ENCODE measurements at places on chromosomes 11 and 22. TPM values are rescaled to one million over a fixed set of nuclear protein-coding genes. Genes with fewer than 3 reads are reported as not detected.

DNA sequence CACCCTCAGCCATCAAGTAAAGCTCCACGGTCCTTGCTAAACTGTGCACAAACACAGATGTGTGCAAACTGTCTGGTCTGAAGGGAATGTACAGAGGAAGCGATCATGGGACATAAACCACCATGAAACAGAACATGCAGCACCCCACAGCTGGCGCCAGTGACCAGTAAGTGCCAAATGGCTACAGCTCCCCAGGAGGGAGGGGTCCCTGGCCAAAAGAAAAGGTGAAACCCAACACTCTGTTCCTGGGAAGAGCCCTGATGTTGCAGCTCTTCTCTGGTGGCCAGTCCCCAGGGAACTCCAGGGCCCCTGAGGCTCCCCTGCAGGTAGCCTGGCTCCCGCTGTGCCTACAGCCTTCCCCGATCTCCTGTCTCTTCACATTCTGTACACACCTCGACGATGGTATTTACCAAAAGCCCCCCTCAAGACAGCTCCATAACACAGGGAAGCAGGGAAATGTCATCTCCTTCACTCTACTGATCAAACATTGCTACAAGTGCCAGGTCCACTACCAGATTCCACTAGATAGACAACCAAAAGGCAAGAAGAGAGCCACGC is 2.9 kb downstream of the DGCR6L start:
- no peak for DNase-seq

- DNase-seq = no peak
These were observed 110.2 kb downstream of the RBFOX2 start for GRCh38 chr22:35918456-35918855.

DNA sequence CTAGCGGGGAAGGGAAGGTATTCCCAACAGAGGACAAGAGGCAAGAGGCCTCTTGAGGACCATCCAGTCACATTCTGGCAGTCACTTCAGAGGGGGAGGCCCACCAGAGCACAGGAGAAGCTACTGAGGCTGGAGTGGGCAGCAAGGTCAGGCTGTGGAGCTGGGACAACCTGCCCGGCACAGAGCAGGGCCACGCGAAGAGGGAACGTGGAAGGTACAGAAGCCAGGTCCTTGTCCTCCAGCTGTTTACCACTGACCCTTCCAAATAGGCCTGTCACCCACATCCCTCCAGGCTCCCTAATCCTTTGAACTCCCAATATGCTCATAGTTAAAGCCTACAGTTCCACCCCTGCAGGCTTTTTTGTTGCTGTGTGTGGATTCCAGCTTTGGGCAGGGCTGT is 76.9 kb downstream of the IGLL1 start:
- no peak for DNase-seq

DNA sequence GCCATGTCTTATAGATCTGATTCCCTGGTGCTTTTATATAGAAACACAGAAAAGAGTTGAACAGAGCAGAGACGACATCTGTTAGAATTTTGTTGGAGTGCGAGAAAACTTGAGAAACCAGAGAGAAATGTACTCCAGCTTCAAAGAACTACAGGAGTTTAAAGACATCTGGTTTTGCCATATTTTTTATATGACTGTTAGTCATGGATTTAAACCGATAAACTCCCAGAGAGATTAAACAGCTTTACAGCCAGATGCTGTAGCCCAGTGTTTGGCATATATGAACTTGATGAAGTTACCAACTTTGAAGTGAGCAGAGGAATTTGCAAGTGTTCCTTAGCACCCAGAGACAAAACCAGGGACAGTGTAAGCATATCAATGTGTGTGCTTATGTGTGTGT is 1083.1 kb downstream of the LRRC4C start:
- DNase-seq = no peak

GRCh38 chr11:33387581-33387980 is 130.4 kb downstream of the HIPK3 start:
- no peak for DNase-seq

- DNase-seq = no peak
These were observed 788.8 kb upstream of the FAT3 start for GRCh38 chr11:91435694-91436395.

- DNase-seq = peak; percentile 68
These were observed 37.9 kb upstream of the PRR5 start for GRCh38 chr22:44664149-44664548.

- DNase-seq = peak; percentile 11
These were observed 27.8 kb upstream of the AMOTL1 start for GRCh38 chr11:94740083-94741021.

DNA sequence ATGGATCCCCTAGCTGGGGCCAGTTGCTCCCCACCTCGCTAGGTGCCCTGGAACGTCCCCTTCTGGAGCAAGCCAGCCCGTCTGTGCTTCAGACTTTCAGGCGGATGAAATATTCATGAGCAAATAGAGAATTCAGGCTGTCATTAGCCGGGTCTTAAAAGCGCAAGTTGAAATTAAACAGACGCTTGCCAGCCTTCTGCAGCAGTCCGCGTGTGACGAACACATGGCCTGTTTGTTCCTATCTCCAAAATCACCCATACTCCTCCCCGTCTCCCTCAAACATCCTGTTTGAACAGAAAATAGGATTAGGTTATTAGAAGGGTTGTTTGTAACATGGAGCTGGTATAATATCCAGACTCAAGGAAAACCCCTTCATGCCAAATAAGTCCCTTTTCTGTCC is 38.7 kb downstream of the MYO18B start:
- DNase-seq = no peak

GRCh38 chr11:73201249-73201648 is 16.8 kb upstream of the P2RY2 start:
- DNase-seq = no peak

DNA sequence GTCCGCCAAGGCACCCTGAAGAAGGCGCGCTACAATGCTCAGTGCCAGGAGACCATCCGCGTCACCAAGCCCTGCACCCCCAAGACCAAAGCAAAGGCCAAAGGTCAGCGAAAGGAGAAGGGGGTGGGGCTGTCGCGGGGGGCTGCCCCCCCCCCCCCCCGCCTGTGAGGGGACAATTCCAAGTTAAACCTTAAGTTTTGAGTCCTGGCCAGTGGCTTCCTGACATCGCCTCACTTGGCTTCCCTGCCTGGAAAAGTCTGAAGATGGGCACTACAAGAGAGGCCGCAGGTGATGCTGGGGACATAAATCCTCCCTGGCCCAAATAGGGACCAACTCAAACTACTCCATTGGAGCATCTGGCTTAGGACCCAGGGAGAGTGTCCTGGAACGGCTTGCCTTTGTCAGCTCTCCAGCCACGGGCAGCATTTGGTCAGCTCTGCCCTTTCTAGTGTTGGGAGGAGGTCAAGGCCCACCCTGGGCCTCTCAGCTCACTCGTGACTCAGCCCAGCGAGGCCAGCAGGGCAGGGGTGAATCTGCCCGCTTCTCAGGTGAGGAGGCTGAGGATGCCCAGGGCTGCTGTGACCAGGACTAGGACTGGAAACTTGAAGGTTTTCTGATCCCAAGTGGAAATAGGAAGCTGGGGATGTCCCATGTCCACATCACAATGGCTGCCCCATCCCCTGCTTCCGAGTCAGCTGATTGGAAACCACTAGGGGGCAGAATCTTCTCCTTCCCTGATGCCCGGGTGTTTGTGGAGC is 1.4 kb downstream of the MDK start:
- peak; percentile 15 for DNase-seq

GRCh38 chr11:93490996-93491618 is 52.1 kb downstream of the SMCO4 start:
- no peak for DNase-seq

GRCh38 chr11:27868709-27869108 is 168.5 kb upstream of the BDNF start:
- no peak for DNase-seq

- no peak for DNase-seq
These were observed 9.3 kb downstream of the MMP13 start for GRCh38 chr11:102946237-102946636.

DNA sequence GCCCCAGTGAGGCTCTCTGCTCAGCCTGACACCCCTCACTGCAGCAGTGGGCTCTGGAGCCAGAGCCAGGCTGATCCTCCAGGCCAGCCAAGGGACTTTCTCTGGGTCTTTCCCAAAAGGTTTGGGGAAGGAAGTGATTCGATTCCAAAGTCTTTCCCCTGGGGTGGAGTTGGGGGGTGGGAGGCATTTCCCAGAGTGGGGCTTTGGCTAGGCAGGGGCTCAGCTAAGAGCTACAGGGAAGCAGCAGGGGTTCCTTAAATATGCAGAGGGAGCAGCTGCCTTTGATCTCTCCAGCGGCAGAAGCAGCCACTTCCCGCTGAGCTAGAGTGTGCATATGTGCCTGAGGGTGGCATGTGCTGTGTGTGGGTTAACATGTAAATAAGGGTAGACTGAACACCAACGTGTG is 192.9 kb downstream of the INSC start:
- no peak for DNase-seq

GRCh38 chr11:1805525-1805924 is 29.3 kb upstream of the SYT8 start:
- DNase-seq = no peak

GRCh38 chr22:50497093-50497492 is 10.4 kb downstream of the LMF2 start:
- DNase-seq = no peak

DNA sequence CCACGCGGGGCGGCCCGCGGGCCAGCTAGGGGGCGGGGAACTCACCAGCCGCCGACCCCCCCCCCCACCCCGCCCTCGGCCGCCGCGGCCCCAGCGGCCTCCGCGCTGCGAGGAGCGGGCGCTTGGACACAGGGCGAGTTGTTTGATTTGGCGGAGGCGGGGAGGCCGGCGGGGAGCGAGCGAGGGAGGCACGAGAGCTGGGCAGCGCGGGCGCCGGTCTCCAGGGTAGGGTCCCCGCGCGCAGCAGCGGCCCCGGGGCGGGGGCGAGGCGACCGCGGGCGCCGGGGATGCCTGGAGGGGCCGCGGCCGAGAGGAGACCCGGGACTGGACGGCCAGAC is 64.4 kb downstream of the NAV2 start:
- no peak for DNase-seq

DNA sequence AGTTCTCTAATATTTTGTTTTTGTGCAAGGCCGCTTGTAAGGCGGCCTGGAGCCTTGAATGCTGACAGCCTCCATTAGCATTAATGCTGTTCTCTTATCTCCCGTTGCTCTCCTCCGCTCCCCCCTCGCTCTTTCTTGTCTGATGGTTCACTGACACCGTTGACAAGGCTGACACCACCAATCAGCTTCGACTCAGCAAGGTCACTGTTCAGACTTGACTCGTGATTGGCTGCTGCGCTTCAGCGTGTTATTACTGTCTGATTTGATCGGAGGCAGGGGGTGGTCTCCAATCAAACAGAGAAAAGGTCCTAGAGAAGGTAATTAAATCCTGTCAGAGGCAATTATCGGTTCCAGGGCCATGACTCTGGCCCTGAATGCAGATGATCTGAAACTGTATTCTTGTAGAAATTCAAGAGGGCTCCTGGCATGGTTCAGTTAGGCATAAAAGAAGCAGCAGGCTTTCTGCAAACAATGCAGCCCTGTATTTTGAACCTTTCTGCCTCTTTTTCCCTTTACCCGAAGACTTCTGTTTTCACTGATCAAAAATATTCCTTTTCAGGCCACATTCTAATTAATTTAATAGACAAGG is 49.3 kb upstream of the MPPED2 start:
- peak; percentile 7 for DNase-seq

The ARHGAP20 gene
- total RNA-seq = 0.46 TPM

The ZP1 gene
- not detected for total RNA-seq

The TMEM86A gene
- total RNA-seq = 0.09 TPM

The CEND1 gene
- 1.1 TPM for total RNA-seq

The BATF2 gene
- not detected for total RNA-seq

The KCNQ1OT1 gene
- total RNA-seq = 0.16 TPM

The NTM gene
- total RNA-seq = not detected

The SFI1 gene
- total RNA-seq = 221 TPM

The TIGD3 gene
- 1.1 TPM for total RNA-seq

The MRGPRF gene
- not detected for total RNA-seq

The C11orf42 gene
- total RNA-seq = not detected

The CABP7 gene
- not detected for total RNA-seq

The CALCA gene
- total RNA-seq = not detected

The CREB3L1 gene
- total RNA-seq = not detected
